Islet precursor cell (in vitro differentiated cells): ENCODE measurements at places on chromosomes 12 and 14.

- DNase-seq = peak; percentile 35
Observed at GRCh38 chr14:100747021-100747586, 20.4 kb downstream of the DLK1 start.

GRCh38 chr12:44372259-44372658, 503.9 kb downstream of the NELL2 start:
- DNase-seq = no peak

DNA sequence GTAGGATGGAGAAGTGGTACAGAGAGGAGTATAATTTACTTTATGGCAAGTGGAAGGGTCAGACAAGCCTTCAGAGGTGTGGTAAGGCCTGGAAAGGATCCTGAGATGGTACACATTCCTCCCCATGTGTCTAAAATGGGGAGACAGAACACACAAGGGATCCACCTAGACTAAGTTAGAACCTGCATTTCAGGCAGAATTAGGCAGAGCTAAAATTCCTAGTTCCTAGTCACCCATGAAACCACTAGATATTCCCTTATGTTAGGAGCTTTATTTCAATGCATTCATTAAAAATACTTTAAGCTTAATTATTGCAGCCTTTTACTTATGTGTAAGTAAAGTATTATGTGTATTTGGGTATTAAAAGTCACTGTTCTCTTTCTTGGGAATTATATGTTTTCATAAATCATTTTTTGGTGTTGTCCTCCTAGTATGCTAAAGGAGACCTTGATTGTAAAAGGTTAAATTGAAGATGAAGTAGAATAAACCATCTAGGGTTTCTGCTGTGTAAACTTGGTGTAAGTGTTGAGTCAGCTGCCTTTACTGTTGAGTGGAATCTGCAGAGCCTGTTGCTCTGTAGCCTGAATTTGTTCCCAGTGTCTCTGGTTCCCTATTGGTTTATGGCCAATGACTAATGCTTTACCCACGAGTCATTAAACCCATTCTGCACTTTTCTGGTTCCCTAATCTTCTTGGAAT, 423.2 kb downstream of the ATP23 start:
- peak; percentile 91 for DNase-seq

DNA sequence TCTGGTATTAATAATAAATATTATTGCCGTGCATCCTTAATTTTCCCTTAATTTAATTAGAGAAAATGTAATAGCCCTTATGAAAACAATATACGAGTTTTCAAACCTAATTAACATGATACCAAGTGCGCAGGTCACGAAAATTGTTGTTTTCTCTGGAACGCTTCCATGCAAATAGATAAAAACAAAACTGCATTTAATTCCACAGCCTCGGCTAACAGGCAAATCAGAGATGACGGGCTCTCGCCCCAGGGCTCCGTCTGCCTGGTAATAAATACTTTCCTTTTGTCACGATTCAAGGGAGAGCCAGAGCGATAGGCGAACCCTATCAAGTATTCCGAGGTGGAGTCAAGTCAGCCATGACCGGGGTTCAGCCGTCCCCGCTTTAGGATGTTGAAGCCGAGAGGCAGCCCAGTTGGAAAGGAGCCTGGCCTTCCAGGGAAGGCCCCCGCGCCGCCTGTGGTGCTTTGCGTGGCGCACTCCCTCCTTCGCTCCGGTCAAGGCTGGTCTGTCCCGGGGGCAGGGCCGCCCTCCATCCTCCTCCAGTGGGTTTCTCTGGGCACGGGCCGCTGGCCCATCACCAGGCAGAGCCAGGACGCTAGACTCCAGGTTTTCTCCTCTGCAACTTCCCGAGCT, 137.8 kb upstream of the GSC start:
- DNase-seq = no peak

- DNase-seq = peak; percentile 52
Observed at GRCh38 chr12:131471946-131472732, 238.8 kb upstream of the SFSWAP start.

DNA sequence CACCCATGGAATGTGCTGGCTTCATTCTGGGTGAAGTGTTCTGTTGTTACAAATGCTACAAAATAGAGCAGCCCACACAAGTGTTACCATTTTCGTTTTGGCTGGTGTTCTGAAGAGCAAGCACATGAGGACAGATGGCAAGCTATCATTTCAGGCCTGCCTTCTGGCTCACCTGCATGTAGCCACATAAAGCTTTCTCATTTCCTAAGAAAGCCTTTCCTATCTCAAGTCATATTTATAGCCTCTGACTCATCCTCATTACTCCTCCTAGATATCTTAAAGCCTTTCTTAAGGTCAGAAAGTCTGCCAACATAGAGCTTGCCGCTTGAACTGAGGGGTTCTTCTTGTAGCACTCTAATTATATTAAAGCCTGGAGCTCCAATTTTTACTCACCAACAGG, 89.0 kb downstream of the PTPRR start:
- DNase-seq = no peak

DNA sequence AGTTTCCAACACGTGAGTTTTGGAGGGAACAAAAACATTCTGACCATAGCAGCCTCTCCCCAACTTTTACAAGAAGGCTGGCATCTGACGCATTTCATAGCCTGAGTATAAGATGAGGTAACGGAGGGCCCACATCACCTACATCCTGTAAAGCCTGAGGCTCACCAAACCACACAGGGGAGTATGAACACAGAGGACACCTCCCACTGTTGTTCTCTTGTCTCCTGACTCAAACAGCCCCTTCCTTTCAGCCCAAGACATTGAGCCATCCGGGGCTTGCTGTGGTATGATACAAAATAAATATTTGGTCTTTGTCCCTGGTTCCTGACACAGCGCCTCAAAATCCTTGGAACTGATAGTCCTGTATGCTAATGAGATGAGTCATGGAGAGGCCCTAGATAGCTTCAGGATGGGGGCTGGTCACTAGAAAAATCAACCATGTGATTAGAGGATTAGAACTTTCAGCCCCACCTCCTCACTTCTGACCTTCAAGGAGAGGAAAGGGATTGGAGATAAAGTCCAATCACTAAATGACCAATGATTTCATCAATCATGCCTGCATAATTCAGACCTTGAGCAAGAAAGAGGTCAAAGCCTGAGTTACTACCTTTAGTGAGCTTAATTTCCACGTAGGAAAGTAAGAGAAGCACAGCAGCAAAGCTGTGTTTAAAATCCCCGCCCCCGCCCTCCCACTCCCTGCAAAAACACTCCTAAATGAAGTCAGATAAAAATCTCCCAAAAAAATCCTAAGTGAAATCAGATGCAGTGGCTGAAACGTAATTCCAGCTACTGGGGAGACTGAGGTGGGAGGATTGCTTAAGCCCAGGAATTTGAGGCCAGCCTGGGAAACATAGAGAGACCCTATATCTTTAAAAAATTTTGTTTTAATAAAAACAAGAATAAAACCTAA, 236.4 kb downstream of the PCNX1 start:
- no peak for DNase-seq

GRCh38 chr12:84594157-84594556, 318.4 kb downstream of the SLC6A15 start:
- DNase-seq = no peak

DNA sequence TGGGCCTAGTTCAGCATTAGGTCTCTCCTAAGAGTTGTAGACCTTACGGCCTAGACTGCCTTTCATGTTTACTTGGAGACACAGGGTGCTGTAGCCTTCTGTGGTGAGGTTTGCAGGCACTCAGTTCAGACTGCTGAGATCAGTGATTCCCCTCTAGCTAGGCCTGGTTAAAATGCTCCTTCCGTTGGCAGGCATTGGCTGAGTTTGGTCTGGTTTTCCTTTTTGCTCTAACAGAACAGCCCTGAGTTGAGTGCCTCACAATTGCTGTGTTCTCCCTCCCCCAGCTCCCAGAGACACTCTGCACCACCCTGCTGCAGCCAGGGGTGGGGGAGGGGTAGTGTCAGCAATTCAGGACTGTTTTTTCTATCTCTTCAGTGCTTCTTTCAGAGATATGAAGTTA, 178.9 kb upstream of the DYRK2 start:
- DNase-seq = peak; percentile 92

DNA sequence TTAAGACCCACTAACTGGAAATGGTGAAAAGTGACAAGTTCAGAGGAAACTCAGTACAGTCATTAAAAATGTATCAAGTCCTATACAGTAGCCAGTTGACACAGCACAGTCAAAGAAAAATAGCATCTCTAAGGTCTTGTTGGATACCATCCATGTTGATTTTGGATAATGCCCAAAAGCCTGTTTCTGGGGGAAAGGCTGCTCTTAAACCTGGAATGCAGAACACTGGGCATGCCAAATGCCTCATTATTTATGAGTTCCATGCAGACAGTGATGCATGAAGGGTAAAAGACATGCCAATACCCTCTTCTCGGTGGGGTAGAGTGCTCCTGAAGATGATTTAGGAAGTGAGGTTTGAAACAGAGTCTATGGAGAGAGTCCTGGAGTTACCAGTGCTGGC, 29.6 kb downstream of the KCNK13 start:
- DNase-seq = peak; percentile 10

- DNase-seq = no peak
Observed at GRCh38 chr12:4951601-4952000, 41.9 kb downstream of the KCNA1 start.

DNA sequence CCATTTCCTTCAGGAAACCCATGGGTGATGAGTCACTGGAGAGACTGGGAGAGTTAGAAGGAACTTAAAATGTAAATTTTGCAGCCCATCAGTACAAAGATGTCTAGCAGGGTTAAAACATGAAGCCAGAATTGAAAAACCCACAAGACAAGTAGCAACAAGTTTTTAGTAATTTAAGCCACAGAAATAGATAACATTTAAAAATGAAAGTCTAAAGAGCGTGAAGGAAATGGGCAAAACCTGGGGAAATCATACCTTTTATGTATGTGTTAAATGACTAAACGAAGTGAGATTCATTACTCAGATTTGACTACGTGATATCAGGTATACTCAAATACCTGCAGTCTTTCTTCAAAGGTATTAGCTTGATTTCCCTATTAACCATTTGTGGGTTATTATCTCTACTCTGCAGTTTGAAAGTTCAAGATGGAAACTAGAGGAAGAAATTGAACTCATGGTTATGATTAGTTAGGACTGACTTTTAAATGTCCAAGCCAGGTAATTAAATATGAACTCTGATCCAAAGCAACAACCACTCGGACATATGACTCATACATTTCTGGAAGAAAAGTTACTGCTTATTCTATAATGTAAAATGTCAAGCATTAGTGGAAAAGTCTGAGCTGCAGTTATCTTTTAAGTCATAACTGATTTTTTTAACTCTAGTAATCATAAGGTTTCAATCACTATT, 84.1 kb downstream of the ITPR2 start:
- no peak for DNase-seq

DNA sequence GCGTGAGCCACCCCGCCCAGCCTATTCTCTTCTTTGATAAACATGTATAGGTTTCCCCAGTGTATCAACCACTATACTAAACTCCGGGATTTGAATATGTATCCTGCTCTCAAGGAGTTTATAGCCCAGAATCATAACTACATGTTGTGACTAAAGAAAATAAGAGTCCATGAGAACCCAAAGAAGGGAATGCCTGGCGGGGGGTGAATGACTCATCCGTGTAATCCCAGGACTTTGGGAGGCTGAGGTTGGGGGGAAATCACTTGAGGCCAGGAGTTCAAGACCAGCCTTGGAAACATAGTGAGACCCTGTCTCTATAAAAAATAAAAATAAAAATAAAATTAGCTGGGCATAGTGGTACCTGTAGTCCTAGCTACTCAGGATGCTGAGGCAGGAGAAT, 57.2 kb downstream of the SIX6 start:
- DNase-seq = no peak

- no peak for DNase-seq
Observed at GRCh38 chr12:81022531-81022930, 55.3 kb upstream of the ACSS3 start.

- no peak for DNase-seq
Observed at GRCh38 chr14:52733824-52734223, 3.9 kb downstream of the STYX start.

DNA sequence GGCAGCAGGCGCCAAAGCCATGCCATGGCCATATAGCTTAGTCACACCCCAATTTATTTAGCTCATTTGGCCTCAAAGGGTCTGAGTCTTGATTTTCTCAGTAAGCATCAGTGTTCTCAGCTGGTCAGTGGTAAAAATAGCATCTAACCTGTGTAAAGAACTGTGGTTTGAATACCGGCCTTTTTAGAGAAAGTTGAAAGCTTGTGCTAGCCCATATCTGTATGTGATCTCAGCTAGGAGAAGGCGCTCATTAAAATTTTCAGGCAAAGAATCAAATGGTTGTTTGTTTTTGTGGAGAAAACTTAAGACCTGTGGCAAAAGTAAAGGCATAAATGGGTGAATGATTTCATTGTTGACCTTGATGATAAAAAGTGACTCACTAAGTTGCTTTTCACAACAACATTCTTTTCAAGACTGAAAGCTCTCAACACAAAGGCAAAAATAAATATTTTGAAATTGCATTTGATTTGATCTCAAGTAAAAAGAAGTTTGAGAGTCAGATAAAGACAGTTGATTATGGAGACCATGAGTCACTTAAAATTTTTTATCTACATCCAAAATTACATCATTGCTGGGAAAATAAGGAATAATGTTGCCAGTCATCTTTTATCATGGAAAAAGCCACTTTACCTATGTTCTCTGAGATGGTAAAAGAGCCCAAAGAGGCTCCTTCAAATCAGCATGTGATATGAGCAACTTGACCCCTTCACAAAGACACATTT, 128.5 kb upstream of the RGS6 start:
- no peak for DNase-seq

DNA sequence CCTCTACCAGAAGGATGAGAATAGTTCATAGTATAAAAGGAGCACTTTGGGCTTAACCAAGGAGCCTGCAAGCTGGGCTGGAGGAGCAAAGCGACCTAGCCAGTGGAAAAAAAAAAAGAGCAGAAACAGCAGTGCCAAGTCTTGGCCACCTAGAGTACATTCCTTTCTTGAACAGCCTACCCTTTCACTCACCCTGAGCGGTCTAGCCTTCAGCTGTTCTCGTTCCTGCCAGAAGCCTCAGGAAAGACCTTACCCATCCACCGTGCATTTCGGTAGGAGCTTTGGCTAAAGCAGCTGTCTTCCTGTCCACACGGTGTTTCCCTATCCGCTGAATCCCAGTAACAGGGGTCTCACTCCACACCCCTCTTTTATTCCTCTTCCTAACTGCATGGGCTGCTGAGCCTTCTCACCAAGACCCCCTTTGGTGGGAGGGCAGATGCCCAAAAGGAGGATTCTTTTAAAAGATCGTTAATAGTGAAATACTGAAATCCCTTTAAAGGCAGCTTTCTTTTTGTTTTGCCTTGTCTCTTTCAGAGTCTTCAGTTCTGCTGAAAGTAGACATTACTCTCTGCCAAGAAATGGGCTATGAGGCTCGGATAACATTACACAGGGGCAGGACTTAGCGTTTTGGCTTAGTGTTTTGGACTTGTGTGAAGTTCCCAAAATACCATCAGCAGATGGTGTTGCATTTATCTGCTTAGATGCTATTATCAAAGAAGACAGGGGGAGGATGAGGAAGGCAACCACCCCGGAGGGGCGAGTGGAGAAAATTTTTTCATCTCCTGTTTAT, 88.5 kb upstream of the METAP2 start:
- no peak for DNase-seq
